ENCODE measurements at places on chromosomes 4 and X. TPM values are rescaled to one million over a fixed set of nuclear protein-coding genes. Genes with fewer than 3 reads are reported as not detected.

DNA sequence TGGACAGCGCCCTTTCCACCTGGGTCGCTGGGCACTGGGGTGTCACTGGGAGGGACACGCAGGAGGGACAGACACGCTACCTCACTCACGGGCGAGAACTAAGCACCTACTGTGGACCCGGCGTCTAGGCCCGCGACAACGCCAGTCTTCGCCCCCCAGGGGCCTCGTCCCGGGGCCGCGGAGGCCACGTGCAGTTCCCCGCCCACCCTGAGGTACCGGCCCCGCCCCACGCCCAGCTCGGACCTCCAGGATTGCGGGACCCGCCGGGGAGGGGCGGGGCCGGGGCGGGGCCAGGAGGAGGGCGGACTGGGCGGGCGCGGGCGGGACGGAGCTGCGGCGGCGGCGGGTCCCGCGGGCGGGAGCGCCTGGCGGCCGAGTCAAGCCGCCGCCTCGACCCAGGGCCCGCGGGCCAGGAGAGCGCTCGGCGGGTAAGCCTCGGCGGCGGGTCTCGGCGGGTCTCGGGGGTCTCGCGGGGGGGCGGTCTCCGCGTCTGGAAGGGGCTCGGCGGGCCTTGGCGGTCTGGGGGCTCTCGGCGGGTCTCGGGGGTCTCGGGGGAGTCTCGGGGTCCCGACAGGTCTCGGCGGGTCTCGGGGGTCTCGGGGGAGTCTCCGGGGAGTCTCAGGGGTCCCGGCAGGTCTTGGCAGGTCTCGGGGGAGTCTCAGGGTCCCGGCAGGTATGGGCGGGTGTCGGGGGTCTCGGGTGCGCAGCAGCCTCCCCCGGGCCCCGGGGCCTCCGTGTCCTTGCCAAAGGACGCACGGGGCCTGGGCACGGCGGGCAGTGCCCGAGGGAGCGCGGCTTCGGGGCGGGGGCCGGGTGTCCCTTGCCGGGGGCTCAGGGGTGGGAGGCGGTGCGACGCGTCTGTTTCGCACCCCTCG lies at the start of gene SH3BP2:
SH3BP2 (plus strand) TSS at position 375 of the 875 bp plus-strand sequence. CDS start 27,533 bp downstream, outside the sequence.
- no peaks in the 10 kb centered on the region for H3K27me3 ChIP-seq
- H3K36me3 ChIP-seq, result no peaks in the 10 kb centered on the region
- H3K4me3 ChIP-seq, result peak within 1 kb of the TSS; percentile 80
- peaks cover 41% of the 10 kb centered on the region for H3K4me1 ChIP-seq

The SYNPO2 gene
- 1.2 TPM for total RNA-seq

DNA sequence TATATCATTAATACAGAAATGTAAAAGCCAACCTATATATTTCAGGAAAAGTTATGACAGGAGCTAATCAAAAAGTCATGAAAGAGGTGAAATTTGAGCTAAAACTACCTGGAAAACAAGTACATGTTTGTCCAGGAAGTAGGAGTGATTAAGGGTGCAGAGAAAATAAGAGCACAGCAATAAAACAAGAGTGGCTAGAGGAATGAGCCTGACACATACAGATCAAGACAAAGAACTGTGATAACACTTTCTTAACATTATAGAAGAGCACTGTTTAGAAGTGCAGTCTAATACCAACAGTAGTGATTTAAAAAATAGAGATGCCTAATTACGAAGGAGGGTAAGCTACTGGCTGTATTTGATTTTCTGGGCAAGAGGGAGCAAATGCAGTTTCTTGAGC lies 125.1 kb downstream of the WDFY3 start:
- H3K4me3 ChIP-seq, result no peak overlapping the region
- no peaks in the 10 kb centered on the region for H3K4me1 ChIP-seq
- no peak overlapping the region for H3K27ac ChIP-seq
- H3K27me3 ChIP-seq, result no peaks in the 10 kb centered on the region
- H3K36me3 ChIP-seq, result no peaks in the 10 kb centered on the region
- DNase-seq, result no peak

DNA sequence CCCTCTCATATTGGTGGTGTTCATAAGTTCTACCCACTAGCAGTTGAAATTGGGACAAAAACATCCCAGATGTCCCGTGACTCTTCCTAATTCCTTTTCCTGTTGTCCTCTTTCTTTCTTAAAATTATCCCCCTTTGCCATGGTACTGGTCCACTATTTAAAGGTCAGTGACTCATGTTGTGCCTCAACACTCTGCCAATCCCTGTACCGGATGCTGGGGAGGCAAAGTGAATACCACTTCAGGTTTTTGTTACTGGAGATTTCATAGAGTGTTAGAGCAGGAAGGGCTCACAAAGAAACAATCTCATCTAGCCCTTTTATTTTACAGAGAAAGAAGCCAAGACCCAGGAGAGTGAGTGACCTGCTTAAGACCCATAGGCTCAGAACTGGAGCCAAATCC lies 24.6 kb downstream of the SEPTIN11 start:
- no peak overlapping the region for H3K4me3 ChIP-seq
- no peak overlapping the region for H3K27ac ChIP-seq

DNA sequence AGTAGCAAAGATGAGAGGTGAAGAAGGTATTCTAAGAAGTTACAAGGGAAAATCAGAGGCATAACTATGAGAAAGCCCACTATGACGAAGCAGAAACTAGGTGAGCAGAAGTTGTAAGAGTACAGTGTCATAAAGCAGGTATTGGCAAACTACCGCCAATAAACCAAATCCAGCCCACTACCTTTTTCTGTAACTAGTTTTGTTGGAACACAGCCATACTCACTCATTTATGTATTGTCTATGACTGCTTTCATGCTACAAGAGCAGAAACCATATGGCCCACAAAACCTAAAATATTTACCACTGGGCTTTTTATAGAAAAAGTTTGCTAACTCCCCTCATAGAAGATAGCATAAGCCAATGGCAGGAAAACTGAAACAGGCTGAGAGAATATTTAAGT lies 31.8 kb upstream of the ZCCHC13 start:
- H3K36me3 ChIP-seq, result peaks cover 33% of the 10 kb centered on the region
- H3K4me3 ChIP-seq, result no peak overlapping the region
- no peak overlapping the region for H3K27ac ChIP-seq
- H3K27me3 ChIP-seq, result no peaks in the 10 kb centered on the region
- H3K4me1 ChIP-seq, result no peaks in the 10 kb centered on the region
- no peak for DNase-seq

- no peaks in the 10 kb centered on the region for H3K36me3 ChIP-seq
- DNase-seq, result no peak
- H3K4me1 ChIP-seq, result peaks cover 5% of the 10 kb centered on the region
- H3K4me3 ChIP-seq, result no peak overlapping the region
These were observed 84.3 kb upstream of the PSAPL1 start for GRCh38 chr4:7518871-7519637.

- peak overlapping the region; percentile 35 for H3K4me3 ChIP-seq
- H3K36me3 ChIP-seq, result no peaks in the 10 kb centered on the region
- H3K4me1 ChIP-seq, result peaks cover 37% of the 10 kb centered on the region
- DNase-seq, result no peak
These were observed 66.0 kb downstream of the FBXO8 start for GRCh38 chr4:174217273-174218126.

The NOCT gene
- 6.8 TPM for total RNA-seq

DNA sequence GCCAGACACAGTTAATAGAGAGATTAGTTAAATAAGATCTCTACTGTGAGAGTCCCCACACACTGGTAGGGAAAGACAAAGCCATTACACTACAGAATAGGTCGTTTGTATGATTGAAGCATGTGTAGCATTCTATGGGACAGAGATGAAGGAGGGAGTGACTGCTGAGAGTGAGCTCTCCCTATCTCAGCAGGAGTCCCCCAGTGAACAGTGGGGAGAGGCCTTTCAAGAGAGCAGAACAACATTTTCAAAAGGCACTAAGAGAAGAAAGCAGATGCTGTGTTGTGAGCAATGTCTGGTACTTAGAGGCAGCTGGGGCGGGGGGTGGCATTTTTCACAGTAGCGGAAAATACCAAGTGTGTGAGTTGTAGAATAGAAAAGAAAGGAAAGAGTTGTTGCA lies 413.6 kb downstream of the AFF2 start:
- no peaks in the 10 kb centered on the region for H3K27me3 ChIP-seq
- H3K36me3 ChIP-seq, result no peaks in the 10 kb centered on the region
- no peak for DNase-seq
- H3K27ac ChIP-seq, result no peak overlapping the region
- H3K4me3 ChIP-seq, result no peak overlapping the region
- H3K4me1 ChIP-seq, result no peaks in the 10 kb centered on the region
